ENCODE measurements at places on chromosomes 7 and 10.

DNA sequence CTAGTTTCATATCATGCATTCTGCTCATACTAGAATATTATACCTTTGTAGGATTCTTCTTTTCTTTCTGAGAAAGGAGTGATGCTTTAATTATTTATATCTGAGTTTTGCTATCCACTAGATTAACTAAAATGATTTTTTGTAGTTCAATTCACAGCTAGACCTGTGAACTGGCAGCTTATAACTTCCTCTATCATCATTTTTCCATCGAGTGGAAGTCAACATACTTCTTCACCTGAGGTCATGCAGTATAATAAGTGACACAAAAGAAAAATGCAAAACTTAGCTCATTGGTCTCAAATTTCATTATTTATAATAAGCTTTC, 8.0 kb downstream of the LRRN3 start:
- no peak for DNase-seq

GRCh38 chr7:128867241-128867640, 4.6 kb downstream of the ATP6V1F start:
- no peak for DNase-seq

GRCh38 chr7:140915935-140916555, 8.7 kb downstream of the BRAF start:
- no peak for DNase-seq

GRCh38 chr7:156376317-156376716, 264.3 kb upstream of the RNF32 start:
- no peak for DNase-seq

DNA sequence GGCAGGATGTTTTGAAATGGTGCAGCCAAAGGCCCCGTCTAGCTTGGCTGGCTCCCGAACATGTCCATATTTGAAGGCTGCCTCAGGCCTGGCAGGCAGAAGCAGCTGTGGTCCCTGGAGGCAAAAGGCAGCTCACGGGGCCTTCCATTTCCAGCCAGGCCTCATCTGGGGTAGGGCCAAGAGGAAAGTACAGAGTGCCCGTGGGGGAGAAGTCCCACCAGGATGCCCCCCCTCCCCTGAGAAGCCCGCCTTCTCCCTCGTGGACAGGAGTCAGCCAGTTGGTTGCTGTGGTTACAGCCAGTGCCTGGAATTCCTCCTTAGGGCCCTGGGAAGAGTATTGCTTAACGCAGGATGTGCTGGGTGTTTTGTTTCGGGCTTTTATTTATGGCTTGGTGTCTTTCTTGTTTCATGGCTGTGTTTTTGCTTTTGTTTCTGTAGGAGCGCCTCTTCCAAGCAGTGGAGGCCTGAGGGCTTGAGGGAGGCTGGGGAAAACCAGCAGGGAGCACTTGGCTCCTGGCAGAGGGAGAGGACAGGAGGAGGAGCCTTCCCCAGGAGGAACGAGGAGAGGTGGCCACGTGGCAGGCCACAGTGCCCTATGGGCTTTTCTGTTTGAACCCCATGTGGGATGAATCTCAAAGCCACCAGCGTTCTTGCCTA, 45.4 kb downstream of the CHST3 start:
- no peak for DNase-seq

DNA sequence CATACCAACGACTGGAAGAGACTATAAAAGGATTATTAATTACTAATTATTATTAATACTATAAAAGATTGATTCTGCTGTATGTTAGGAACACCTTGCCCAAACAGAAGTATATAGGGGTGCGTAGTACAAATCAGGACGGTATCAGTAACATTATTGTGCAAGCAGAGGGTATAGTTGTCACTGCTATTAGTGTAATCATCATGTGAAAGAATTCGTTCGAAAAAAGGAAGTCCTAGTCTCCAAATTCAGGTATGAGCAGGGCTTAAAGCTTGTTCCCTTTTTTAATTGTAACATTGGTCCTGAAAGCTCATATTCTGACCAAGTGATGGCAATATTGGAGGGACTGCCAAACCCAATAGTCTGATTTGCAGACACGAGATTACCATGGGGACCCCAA, 81.8 kb downstream of the THSD7A start:
- DNase-seq: no peak

DNA sequence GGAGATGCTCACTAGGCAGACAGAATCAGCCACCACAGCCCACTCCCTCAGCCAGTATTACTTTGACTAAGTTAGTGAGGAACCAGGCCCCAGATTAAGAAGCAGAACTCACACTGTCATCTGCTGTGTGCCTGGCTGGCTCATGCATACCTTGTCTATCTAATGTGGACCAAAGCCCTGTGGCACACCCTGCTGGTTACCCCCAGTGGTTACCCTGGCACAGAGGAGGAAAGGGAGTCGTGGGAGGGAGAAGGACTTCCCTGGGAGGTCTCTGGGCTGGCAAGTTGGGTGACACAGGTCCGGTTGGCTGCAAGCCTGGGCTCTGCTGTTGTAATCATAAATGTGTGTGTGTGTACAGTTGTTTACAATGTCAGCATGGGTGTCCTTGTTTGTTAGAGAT, 7.5 kb upstream of the SH2D4B start:
- no peak for DNase-seq

DNA sequence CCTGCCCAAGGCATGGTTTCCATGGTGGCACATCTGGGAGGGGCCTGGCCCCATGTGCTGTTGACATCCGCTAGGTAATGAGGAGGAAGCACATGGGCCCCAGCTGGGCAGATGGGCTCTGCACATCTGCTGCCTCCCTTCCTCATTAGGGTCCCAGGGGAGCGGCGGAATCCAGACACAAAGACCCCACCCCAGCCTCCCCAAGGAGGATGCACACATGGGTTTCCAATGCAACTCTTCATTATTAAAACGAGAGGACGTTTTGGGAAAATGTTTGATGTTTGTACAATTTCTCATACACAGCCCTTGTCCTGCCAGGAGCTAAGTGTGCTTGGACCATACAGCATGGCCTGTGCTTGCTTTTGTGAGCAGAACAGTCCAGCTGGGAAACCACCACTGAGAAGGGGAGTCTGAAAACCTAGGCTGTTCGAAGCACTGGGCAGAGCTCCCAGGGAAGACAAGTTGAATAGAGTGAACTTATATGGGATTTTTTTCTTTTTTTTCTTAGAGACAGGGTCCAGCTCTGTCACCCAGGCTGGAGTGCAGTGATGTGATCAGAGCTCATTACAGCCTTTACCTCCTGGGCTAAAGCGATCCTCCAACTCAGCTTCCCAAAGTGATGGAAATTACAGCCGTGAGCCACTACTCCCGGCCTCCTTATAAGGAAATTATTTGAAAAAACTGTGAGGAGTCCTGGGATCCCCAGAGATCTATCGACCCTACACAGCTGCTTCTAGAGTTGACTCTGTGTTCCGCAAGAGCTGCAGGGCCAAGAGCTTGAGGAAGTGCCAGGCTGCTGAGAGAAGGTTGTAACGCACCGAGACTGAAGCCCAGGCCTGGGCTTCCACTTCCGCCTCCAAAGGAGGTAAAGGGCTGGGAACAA, 23.4 kb downstream of the FAM107B start:
- no peak for DNase-seq
